ENCODE measurements at places on chromosomes 3 and 15.

- DNase-seq, result no peak
These were observed 601.7 kb upstream of the ZNF717 start for GRCh38 chr3:76387000-76387399.

GRCh38 chr3:174100744-174101143 is 703.2 kb downstream of the NLGN1 start:
- no peak for DNase-seq

DNA sequence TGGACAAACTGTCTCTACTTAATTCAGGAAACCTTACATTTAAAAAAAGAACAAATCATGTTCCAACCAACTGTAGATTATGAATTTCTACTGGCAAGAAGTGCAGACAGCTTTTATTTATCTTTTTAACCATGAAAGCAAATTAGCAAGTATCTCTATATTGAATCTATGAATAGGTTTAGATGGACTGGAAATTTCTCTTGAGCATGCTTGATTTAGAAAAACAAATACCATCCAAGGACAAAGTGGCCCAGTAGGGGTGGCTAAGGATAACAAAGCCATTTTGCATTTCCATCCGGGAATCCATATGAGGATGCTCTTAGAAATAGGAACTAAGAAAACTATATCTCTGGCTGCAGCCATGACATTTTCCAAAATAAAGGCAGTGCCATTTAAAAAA is 150.6 kb downstream of the KCNMB2 start:
- no peak for DNase-seq

DNA sequence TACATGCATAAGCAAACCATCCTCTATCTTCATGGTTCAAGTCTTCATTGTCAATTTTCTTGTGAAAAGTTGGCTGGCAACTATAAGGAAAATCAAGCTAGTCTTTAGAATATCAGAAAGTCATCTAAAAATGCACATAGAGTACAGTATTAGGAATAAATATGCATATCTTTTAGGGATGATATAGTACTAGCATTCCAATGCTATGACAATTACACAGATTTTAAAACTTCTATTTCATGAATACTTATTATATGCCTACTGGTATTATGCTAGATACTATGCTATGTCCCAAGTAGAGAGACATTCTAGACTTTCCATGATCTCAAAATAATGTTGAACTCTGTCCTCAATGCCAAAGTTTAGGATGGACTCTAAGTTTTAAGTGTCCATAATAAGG is 81.3 kb upstream of the NAALADL2 start:
- no peak for DNase-seq

GRCh38 chr3:127124120-127124519 is 68.8 kb upstream of the PRR23E start:
- DNase-seq, result no peak

GRCh38 chr3:57943525-57944495 is 64.4 kb upstream of the FLNB start:
- DNase-seq, result no peak

DNA sequence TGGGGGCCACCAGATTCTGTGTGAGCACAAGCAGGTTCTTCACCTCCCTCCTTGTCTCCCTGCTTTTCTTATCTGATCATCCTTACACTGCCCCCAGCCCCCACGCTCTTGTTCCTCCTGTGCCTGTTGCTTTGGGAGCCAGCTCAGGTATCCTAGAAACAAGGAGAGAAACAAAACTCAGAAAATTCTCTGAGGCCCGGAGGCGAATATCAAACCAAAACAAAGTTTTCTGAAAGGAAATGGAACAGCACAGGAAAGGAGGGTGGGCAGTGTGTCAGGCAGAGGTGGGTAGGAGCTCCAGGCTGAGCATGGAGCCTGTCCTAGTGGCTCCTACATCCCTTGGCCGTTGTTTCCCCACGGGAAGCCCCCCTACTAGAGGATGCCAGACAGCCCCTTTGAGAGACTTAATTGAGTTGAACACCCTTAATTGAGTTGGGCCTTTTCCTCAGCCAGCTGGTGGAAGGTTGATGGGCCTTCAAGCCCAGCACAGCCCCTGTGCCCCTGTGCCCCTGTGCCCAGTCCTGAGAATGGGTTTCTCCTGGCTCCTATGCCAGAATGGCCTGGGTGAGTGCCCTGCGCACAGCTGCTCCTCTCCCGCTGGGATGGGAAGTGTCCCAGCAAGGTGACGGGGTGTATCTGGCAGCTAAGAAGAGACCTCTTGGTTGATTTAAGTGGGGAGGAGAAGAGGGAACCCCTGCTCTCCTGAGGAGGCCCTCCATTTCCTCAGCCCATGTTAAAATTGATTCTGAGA is 22.8 kb upstream of the JMJD7 start:
- DNase-seq, result no peak

GRCh38 chr15:39581242-39581792 is 438 bp downstream of the THBS1 start:
- no peak for DNase-seq

DNA sequence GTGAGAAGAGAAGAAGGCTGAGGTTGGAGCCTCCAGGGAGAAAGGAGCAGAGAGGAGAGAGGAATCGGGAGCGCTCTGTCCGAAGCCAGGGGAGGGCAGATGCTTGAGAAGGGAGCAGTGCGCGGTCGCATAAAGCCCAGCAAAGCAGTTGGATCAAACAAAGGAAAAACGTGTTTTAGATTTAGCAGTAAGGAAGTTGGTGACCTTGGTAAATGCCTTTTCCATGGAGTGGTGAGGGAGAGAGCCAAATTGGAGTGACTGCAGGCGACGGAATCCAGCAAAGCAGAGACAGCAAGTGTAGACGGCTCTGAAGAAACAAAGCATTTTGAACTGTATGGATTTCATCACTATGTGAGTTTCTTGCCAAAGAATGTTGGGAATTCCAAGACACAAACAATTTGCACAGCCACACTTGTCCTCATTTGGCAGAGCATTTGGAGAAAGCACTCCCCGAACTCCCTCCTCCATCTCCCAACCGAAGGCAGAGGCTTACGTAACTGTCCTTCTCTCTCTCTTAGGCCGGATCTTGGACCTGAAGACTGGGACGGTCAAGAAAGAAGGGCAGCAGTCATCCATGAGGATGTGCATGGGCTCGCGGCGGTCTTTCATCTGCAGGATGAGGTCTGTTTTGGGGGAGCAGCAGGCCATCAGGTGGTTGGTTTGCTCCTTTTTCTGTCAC is 103.6 kb downstream of the ARNT2 start:
- no peak for DNase-seq

DNA sequence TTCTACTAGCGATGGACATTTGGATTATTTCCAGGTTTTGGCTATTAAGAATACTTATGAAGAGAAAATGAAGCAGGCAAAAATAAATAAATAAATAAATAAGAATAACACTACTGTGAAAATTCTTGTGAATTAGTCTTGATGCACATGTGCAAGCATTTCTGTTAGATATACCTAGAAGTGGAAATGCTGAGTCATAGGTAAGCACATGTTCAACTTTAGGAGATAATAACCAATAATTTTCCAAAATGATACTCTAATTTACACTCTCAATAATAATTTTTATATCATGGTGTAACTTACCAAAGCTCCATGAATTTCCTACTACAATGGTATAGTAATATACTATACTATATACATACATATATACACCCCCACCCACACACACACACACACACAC is 23.4 kb downstream of the EMC4 start:
- DNase-seq, result no peak

GRCh38 chr3:65927576-65927975 is 111.1 kb downstream of the MAGI1 start:
- no peak for DNase-seq

DNA sequence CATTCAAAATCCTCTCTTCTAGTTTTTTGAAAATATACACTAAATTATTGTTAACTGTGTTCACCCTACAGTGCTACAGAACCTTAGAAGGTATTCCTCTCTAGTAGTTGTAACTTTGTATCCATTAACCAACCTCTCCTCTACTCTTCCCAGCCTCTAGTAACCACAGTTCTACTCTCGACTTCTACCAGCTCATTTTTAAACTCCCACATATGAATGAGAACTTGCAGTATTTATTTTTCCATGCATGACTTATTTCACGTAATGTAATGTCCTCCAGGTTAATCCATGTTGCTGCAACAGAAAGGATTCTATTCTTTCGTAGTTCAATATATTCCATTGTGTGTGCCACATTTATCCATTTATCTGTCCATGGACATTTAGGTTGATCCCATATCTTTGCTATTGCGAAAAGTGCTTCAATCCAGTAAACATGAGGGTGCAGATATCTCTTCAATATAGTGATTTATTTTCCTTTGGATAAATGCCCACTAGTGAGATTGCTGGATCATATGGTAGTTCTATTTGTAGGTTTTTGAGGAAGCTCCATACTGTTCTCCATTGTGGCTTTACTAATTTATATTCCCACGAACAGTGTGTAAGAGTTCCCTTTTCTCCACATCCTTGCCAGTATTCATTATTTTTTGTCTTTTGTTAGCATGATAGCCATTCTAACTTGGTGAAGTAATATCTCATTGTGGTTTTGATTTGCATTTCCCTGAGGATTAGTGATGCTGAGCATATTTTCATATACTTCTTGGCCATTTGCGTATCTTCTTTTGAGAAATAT is 113.7 kb upstream of the SMAD3 start:
- DNase-seq, result no peak

GRCh38 chr15:51097553-51098330 is 3.0 kb upstream of the TNFAIP8L3 start:
- DNase-seq, result no peak

DNA sequence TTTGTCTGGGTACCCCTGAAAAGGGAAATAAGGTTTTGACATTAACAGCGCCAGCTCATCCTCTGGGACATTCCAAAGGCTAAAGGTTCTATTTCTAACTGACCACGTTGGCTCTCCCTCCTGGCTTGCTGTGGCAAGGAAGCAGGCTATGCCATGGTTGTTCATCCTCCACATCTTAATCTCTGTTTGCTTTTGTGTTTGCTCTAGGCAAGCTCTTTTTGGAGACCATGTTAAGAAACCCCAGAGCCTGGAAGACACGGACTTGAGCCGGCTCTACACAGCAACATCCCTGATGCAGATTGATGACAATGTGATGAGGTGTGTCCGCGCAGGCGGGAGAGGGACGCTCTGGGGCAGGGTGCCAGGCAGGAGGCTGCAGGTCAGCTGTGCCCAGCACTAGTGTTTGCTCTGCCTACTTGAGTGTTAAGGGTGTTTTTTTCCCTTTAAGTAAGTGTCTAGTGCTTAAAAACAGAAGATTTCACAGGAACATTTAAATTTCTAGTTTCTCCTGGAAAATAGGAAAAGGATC is 33.3 kb downstream of the RLBP1 start:
- DNase-seq, result no peak

- DNase-seq, result no peak
These were observed 100.0 kb upstream of the RAP2B start for GRCh38 chr3:153061938-153062528.

DNA sequence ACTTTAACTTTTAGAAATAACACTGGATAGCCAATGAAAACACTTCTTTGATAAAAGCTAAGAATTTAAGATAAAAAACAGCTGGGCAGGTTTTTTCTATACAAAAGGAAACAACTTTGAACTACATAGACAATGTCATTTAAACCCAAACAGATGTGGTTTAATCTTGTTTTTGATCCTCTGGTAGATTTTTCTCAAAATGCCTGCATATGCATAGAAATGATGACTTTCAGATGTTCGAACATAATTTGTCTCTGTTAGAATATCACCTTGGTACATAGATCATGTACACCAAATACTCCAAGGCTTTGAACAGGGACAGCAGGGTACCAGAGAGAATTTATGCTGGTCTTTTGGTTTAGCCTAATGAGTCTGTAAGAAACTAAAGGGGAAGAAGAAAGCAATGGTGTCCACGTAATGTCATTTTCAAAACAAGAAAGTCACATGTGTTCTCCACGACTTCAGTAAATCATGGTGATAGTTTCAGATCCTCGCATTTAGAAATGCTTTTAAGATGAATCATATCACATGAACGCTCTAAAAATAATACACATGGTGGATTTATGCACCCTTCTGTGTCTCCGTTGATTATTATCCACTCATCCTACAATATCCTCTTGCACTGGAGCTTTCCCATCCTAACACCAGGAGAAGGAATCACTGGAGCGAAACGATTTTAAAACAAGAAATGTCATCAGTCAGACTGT is 160.1 kb upstream of the PDZRN3 start:
- DNase-seq, result no peak

- no peak for DNase-seq
These were observed 74.6 kb downstream of the ARHGEF26 start for GRCh38 chr3:154195620-154196356.

DNA sequence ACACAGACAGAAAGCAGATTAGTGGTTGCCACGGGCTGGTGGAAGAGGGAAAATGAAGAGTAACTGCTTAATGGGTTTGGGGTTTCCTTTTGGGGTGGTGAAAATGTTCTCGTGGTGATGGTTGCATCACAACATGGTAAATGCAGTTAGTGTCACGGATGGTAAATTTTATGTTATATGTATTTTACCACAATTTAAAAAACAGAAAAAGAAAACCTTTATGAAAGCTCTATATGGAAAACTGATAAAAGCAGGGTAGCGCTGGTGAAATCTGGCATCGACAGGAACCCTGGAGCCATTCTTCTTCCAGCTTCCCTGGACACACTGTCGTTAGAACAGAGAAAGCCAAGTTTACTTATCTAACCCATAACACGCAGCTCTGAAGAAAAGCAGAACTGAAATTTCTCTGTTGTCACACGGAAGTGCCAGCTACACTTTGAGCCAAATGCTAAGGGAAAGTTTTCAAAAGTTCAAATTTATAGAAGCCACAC is 287.7 kb upstream of the NR2F2 start:
- no peak for DNase-seq

- no peak for DNase-seq
These were observed 95.9 kb upstream of the STT3B start for GRCh38 chr3:31436830-31437229.

GRCh38 chr15:55846116-55846707 is 103.3 kb upstream of the PRTG start:
- no peak for DNase-seq

DNA sequence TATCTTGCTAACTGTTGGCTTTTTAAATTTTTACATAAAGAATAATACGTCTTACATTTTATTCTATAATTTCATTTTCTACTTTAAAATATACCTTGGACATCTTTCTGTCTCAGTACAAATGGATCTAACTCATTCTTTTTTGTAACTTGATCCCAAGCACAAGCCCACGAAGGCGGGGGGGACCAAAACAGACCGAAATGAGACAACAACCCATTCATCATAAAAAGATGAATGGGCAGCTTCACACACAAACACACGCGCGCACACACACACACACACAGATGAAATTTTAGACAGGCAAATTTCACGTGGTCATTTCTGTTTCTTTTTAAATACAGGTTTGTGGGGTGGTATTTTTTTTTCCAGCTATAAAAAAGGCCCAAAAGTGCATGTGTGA is 271.3 kb upstream of the TOPAZ1 start:
- no peak for DNase-seq

DNA sequence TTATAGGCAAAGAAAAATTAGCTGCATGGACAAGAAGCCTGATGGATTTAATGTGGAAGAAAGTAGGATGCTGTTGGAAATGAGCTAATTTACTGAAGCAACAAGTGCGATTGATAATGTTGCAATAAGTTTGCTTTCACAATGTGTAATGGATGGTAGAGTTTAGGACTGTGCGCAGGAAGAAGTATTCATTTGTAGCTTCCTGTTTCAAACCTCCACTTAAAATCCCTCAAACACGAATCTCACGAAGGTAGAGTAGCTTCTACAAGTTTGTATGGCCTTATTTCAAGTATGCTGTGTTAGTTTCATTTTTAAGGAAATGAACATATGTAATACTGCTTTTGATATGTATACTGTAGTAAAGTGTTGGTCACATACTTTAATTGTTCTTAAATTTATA is 42.3 kb downstream of the KCNH8 start:
- no peak for DNase-seq

All from CD4-positive, alpha-beta T cell (primary cell).